ACHN (cell line): ENCODE measurements at places on chromosomes 6 and 20.

DNA sequence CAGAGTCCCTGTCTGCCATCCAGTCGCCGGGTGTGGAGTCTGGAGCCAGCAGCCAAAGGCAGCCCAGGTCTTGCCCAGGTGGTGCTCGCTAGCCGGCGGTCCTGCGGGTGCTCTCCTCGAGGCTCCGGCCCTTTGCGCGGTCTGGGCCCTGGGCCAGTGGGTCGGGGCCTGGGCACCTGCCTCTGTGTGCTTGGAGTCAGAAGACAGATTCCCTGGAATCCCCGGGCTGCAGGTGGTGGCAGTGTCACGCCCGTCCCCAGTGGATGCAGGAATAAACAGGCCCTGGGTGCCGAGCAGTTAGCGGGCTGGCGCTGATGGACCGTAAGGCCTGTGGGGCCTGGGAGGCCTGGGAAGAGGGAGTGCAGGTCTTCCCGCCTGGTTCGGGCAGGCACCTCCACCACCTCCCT is 5.3 kb downstream of the SS18L1 start:
- DNase-seq, result no peak

DNA sequence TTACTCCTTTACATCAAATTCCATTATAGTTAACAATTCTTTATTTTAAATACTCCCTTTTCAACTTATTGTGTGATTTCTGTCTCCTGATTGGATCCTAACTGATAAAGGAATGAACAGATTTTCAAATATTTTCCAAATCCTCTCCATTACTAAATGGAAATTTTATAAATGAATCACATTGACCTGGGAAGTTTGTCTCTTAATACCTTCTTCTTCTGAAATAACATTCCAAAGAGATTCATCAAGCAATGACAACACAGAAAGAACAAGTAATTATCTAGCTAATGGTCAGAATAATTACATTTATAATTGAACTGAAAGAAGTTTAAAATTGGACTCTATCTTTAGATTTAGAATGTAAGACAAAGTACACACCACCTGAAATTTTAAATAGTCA is 515.4 kb upstream of the PTCHD4 start:
- no peak for DNase-seq

- peak; percentile 75 for DNase-seq
These were observed 24.1 kb upstream of the ROS1 start for GRCh38 chr6:117449549-117450439.

GRCh38 chr6:168157272-168158212 is 78.5 kb upstream of the FRMD1 start:
- peak; percentile 33 for DNase-seq

DNA sequence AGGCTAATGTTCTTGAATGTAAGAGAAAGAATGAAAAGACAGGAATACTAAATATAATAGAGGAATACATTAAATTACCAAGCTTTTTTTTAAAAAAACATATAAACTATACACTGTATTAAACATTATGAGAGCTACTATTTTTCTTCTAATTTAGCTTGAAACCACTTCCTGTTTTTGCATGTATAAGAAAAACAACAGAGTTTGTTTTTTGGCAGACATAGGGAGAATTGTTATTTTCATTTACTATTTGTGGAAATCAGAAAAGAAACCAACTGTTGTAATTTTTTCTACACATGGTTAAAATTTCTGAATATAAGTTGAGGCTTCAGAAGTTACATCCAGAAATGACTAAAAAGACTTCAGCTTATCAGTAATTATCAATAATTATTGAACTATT is 991.8 kb upstream of the GJE1 start:
- DNase-seq, result no peak

DNA sequence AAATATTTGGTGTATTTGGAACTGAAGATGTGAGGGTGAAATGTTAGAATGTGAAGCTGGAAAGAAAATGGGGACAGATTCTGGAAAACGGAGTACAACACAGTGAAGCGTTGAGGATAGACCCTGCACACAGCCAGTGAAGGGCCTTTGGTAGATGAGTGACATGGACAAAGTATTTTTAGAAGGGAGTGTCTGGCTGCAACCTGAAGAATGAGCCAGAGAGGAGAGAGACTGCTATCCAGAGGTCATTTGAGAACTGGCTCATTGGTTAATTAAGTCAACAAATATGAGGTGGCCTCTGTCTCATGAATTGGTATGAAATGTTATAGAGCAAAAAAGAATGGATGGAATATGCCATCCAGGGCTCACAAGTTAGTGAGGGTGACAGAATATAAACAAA is 310.5 kb downstream of the PACRG start:
- DNase-seq, result no peak

DNA sequence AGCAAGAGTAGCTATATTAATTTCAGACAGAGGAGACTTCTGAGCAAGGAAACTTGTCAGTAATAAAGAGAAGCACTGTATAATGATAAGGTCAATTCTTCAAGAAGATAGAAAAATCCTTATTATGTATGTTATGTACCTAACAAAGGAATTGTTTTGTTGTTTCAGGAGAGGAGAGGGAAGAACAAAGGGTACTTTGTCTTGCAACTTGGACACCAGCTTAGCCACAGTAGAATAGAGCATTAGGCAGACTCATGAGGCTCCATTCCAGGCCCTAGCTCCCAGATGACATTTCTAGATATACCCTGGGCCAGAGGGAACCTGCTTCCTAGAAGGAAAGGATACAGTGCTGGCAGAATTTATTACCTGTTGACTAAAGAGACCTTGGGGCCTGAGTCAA is 6.5 kb upstream of the NUS1 start:
- no peak for DNase-seq

- DNase-seq, result no peak
These were observed 355.8 kb upstream of the SASH1 start for GRCh38 chr6:147986846-147987245.
